ENCODE measurements at places on chromosomes 16 and 17. TPM values are rescaled to one million over a fixed set of nuclear protein-coding genes. Genes with fewer than 3 reads are reported as not detected.
A peak's percentile ranks its signal among the peaks of the same experiment; 100 is the strongest.

DHRS7B gene
- 19.4 TPM for total RNA-seq

CCDC200 gene
- total RNA-seq: 0.92 TPM

DNA sequence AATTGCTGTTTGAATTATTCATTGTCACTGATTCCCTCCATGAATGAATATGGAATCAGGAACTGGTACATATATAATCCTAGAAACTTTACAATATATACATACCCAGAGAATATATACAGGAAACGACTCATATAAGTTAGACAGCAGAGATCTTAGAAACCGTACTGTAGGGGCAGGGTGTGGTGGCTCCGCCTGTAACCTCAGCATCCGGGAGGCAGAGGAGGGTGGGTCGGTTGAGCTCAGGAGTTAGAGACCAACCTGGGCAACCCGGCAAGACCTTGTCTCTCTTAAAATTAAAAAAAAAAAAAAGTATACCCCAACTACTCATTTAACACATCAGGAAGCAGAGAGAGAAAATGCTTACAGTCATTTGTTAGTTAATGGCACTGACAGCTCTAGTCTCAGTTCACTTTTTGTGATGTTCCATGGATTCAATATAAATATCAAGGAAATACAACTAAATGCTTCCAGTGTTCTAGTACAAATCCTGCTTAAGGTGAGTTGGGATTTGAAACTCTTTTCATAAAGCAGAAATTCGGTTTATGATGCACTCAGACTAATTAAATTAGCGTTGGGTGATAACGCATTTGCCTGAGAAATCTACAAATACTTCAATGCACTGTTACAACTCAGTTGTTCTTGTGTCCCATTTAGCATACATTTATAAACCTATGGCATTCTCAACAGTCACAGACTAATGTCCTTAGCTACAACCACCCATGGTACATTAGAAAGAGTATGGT lies 5.6 kb downstream of the GLG1 start:
- no peaks in the 10 kb centered on the region for H3K27me3 ChIP-seq
- H3K36me3 ChIP-seq: peaks cover 33% of the 10 kb centered on the region
- peak overlapping the region; percentile 91 for H3K27ac ChIP-seq

DNA sequence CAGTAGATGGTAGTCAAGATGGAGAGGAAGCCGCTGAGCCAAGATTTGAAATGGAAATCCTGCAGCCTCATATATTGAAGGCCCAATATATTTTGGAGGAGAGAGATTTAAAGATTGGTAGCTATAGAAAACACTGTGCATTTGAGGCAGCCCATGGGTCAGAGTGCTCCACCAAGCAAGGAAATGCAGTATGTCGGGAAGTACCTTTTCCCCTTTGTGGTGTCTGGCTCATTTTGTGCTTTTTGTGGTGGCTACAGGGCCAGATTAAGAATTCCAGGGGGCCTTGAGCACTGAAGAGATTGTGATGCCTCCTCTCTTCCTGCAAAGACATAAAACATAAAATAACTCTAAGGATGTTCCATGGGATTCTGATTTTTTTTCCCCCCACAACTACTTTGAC lies 39.6 kb downstream of the CDRT15 start:
- H3K27me3 ChIP-seq: no peaks in the 10 kb centered on the region
- H3K4me3 ChIP-seq: peak overlapping the region; percentile 72
- H3K4me1 ChIP-seq: peaks cover 81% of the 10 kb centered on the region
- peak; percentile 69 for DNase-seq
- H3K36me3 ChIP-seq: peaks cover 29% of the 10 kb centered on the region

DNA sequence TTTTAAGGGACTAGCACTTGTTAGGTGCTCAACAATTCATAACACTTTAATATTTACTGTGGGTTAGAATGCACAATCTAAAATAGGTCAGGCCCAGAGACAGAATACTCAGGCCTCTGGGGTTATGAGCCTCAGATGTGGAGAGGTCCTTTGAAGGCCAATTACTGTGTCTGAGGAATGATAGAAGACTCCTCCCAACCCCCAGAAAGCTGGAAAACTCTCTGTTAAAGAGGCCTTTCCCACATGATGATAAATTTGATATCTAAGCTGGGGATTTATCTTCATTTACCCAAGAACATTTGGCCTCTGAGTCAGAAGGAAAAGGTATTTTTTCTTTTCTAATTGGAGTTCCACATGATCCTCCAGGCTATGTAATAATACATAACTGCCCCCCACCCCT lies 41.1 kb upstream of the MMD start:
- H3K36me3 ChIP-seq: no peaks in the 10 kb centered on the region
- no peak for DNase-seq
- no peak overlapping the region for H3K27ac ChIP-seq
- H3K27me3 ChIP-seq: peaks cover 2% of the 10 kb centered on the region
- no peak overlapping the region for H3K4me3 ChIP-seq
- peaks cover 21% of the 10 kb centered on the region for H3K4me1 ChIP-seq

GRCh38 chr17:15403276-15403939 lies 62.0 kb upstream of the TEKT3 start:
- no peak overlapping the region for H3K4me3 ChIP-seq
- no peak for DNase-seq
- no peaks in the 10 kb centered on the region for H3K4me1 ChIP-seq
